ENCODE measurements at places on chromosomes 2 and 18. TPM values are rescaled to one million over a fixed set of nuclear protein-coding genes. Genes with fewer than 3 reads are reported as not detected.

GALNT14 gene
- not detected for total RNA-seq

CEBPZOS gene
- 15.4 TPM for total RNA-seq

SUCLG1 gene
- total RNA-seq = 45.1 TPM

NOSTRIN gene
- total RNA-seq = 0.65 TPM

CD226 gene
- under 0.01 TPM for total RNA-seq

ATOH8 gene
- total RNA-seq = 13.2 TPM

CNTNAP5 gene
- not detected for total RNA-seq

STAMBP gene
- total RNA-seq = 17.7 TPM

SCYGR4 gene
- not detected for total RNA-seq

SH3RF3 gene
- 14.3 TPM for total RNA-seq

TRIM43 gene
- total RNA-seq = not detected

DYNAP gene
- total RNA-seq = not detected

Data from vein endothelial cell (primary cell).